ENCODE measurements at places on chromosomes 2 and 18.
A peak's percentile ranks its signal among the peaks of the same experiment; 100 is the strongest.

DNA sequence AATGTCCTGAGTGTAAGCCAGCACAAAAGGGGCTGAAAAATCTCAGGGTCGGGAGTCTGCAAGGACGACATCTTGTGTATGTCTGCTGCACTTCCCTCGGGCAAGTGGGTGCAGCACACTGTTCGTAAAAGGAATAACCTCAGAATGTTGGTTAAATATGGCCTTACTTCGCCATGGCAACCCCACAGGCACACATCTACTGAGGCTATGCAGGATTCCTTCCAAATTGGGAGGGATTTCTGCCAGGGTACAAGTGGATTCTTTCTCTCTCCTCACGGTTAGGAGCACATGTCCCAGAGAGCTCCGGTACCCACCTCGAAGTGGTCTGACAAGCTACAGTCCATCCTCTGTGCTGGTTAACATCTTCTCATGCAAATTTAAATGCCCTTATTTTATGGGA is 277.7 kb upstream of the PXDN start:
- no peak for DNase-seq
- peaks cover 11% of the 10 kb centered on the region for H3K27me3 ChIP-seq
- no peaks in the 10 kb centered on the region for H3K4me1 ChIP-seq
- H3K36me3 ChIP-seq: no peaks in the 10 kb centered on the region
- H3K27ac ChIP-seq: no peak overlapping the region

- DNase-seq: no peak
- peaks cover 16% of the 10 kb centered on the region for H3K36me3 ChIP-seq
- peak overlapping the region; percentile 21 for H3K4me3 ChIP-seq
- H3K27me3 ChIP-seq: no peaks in the 10 kb centered on the region
Observed at GRCh38 chr2:181467966-181468707, 11.0 kb downstream of the ITGA4 start.

DNA sequence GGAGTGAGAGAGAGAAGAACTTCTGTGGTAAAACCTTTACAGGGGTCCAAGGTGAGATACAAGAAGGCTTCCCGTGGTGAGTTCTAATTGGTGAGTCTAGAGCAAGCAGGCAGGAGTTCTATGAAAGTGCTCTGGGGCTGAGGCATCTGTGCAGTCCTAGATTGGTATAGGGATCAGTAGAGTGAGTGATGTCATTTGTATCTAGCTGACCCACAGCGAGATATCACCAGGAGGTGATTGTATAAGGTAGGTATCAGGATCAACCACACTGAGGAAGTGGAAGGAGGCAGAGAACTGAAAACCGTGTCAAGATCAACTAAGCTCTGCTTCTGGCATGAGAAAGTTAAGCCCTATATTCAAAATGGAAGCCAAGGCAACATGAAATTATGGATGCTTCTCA is 1648.9 kb upstream of the TMEFF2 start:
- H3K27ac ChIP-seq: no peak overlapping the region
- no peaks in the 10 kb centered on the region for H3K4me1 ChIP-seq
- H3K27me3 ChIP-seq: no peaks in the 10 kb centered on the region
- DNase-seq: no peak

DNA sequence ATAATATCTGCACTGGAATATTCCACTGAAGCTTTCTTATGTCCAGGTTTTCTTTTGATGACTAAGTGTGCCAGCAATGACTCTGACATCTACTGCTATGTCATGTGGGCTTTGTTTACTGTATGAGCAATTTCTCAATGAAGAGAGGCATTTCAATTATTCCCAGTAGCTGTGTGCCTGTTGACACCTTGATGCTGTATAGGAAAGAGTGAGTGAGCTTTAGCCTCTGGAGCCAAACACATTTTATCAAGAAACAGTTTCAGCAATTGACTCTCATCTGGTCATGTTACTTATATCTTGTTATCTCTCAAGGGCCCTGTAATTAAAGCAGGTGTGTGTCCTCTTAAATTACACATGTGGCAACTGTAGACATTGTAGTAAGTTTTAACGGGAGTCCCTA is 493.2 kb upstream of the FANCL start:
- no peaks in the 10 kb centered on the region for H3K36me3 ChIP-seq
- no peak overlapping the region for H3K4me3 ChIP-seq
- no peaks in the 10 kb centered on the region for H3K4me1 ChIP-seq
- no peaks in the 10 kb centered on the region for H3K27me3 ChIP-seq
- DNase-seq: no peak

GRCh38 chr2:234548695-234549420 is 52.0 kb upstream of the ARL4C start:
- DNase-seq: no peak
- no peak overlapping the region for H3K4me3 ChIP-seq
- peaks cover 16% of the 10 kb centered on the region for H3K4me1 ChIP-seq

- H3K27ac ChIP-seq: no peak overlapping the region
- H3K36me3 ChIP-seq: peaks cover 3% of the 10 kb centered on the region
- no peak overlapping the region for H3K4me3 ChIP-seq
- peaks cover 4% of the 10 kb centered on the region for H3K27me3 ChIP-seq
- H3K4me1 ChIP-seq: peaks cover 2% of the 10 kb centered on the region
Observed at GRCh38 chr2:25036221-25036559, 5.7 kb upstream of the EFR3B start.

DNA sequence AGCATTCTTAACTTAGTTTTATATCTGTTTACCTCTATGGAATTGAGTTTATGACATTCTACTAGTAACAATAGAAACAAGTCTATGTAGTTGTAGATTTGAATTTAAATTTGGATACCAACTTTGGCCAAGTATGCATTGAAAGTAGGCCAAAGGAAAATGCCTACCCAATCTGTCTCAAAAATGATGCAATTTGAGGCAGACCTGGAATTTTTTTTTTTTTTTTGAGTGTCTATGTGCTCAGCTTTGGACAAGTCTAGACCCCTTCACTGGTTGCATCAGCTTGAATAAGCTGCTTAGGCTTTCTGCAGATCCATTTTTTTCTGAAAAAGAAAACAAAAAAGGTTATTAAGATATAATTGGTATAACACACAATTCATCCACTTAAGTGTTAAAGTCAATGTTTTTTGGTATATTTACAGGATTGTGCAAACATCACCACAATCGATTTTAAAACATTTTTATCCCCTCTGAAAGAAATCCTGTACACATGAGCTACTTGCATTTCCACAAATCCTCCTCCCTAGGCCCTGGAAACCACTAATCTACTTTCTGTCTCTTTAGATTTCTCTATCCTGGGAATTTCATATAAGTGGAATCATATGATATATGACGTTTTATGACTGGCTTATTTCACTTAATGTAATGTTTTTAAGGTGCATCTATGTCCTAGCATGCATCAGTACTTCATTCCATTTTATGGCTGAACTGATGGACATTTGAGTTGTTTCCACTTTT is 185.1 kb upstream of the CCDC68 start:
- no peak for DNase-seq
- no peaks in the 10 kb centered on the region for H3K4me1 ChIP-seq

DNA sequence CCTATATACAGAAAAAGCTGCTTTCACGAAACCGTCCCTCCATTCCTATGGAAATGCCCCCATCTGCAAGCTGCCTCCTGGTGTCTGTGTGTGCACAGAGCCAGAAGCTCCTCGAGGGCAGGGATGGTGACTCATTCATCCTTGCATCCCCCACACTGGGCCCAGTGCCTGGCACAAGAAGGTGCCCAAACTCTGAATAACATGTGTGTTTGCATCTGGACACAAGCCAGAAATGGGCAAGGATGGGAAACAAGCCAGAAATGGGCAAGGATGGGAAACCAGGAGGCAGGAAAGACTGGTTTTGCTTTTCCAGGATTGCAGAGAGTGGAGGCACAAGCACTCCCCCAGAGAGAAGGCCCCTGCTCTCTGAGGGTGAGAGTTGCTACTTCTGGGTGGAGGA is 313.9 kb downstream of the CELF4 start:
- peaks cover 58% of the 10 kb centered on the region for H3K27me3 ChIP-seq
- no peak overlapping the region for H3K4me3 ChIP-seq
- DNase-seq: no peak
- peaks cover 6% of the 10 kb centered on the region for H3K4me1 ChIP-seq

GRCh38 chr2:23507267-23508065 is 122.5 kb downstream of the KLHL29 start:
- no peaks in the 10 kb centered on the region for H3K4me1 ChIP-seq
- H3K27ac ChIP-seq: no peak overlapping the region

GRCh38 chr2:55869637-55870325 is 53.8 kb downstream of the EFEMP1 start:
- no peak overlapping the region for H3K4me3 ChIP-seq
- DNase-seq: no peak
- no peak overlapping the region for H3K27ac ChIP-seq
- no peaks in the 10 kb centered on the region for H3K4me1 ChIP-seq
- H3K27me3 ChIP-seq: no peaks in the 10 kb centered on the region

DNA sequence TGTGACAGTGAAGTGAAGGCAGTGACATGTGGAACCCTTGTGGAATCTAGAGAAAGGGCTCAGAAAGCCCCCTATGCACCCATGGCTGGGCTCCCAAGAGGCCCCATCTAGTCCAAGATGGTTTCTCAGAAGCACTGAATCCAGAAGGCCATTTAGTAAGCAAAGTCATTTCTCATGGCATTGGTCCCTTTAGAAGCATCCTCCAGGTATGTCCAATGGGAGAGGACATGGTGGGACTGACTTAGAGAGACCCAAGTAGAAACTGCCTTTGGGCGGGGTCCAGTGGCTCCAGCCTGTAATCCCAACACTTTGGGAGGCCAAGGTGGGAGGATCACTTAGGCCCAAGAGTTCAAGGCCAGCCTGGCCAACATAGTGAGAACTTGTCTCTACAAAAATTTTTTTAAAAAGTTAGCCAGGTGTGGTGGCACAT is 72.5 kb upstream of the RMDN2 start:
- H3K27me3 ChIP-seq: no peaks in the 10 kb centered on the region
- no peak overlapping the region for H3K4me3 ChIP-seq
- DNase-seq: no peak
- H3K4me1 ChIP-seq: peaks cover 18% of the 10 kb centered on the region
- no peaks in the 10 kb centered on the region for H3K36me3 ChIP-seq
- H3K27ac ChIP-seq: peak overlapping the region; percentile 94

DNA sequence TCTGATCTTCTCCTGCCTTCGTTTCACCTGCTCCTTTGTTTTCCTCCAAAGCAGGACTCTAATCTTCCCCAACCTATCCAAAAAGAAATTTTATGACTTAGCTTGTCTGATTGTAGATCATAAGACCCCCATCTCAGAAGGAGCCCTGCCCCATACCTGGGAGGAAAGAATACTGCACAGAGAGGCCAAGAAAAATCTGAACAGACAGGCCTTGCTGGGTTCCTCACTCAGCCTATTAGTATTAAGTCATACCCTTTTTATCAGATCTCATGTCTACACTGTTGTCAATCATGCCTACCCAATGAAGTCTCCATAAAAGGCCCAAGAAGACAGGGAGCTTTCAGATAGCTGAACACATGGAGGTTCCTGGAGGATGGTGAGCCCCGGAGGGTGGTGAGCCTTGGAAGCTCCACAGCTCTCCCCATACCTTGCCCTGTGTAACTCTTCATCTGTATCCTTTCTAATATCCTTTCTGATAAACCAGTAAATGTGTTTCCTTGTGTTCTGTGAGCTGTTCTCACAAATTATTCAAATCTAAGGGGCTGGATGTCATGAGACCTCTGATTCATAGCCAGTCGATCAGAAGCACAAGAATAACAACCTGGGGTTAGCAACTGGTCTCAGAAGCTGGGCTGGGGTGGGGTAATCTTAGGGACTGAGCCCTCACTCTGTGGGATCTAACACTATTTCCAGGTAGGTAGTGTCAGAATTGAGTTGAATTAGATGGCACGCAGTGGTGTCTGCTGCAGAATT is 108.8 kb downstream of the SPOPL start:
- H3K36me3 ChIP-seq: no peaks in the 10 kb centered on the region
- H3K4me1 ChIP-seq: peaks cover 2% of the 10 kb centered on the region
- DNase-seq: no peak
- H3K4me3 ChIP-seq: no peak overlapping the region

GRCh38 chr2:85504778-85505261 is 34.1 kb upstream of the MAT2A start:
- DNase-seq: no peak
- H3K36me3 ChIP-seq: peaks cover 1% of the 10 kb centered on the region
- H3K27me3 ChIP-seq: no peaks in the 10 kb centered on the region

DNA sequence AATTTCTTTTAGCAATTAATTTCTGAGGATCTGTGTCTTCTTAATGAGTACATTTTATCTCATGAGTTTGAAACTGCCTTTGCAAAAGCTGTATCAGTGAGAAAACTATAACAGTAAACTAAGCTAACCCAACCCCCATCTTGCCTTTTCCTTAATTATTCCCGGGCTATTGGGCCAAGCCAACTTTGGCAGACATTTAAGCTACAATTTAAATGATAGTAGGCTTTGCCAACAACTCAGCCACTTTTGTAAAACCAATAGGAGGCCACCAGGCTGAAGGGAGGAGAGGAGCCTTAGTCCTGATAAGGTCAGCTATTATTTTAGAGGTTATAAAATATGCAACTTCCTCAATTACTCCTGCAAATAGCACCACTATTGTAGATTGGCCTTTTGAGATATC is 218.0 kb upstream of the KCNJ3 start:
- no peaks in the 10 kb centered on the region for H3K4me1 ChIP-seq
- H3K27me3 ChIP-seq: no peaks in the 10 kb centered on the region
- DNase-seq: no peak
- H3K4me3 ChIP-seq: no peak overlapping the region
- H3K27ac ChIP-seq: no peak overlapping the region

DNA sequence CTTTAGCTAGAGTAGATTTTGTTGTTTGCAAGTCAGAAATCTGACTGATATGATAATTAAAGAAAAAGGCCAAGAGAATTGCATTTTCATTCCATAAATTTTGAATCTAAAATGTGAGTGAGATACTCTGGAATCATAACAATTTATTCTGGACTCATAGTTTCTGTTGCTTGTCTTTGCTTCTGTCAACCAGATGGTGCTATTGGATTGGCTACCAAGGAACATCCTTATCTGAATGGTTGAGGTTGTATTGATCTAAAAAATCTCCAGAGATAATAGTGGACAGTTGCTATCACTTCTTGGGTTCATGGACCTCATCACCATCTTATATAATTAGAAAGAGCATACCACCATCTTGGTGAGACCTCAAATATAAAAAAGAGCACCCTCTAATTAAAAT is 34.0 kb upstream of the CPS1 start:
- H3K27ac ChIP-seq: no peak overlapping the region
- H3K4me3 ChIP-seq: no peak overlapping the region
- H3K36me3 ChIP-seq: peaks cover 3% of the 10 kb centered on the region
- peaks cover 2% of the 10 kb centered on the region for H3K4me1 ChIP-seq
- H3K27me3 ChIP-seq: peaks cover 5% of the 10 kb centered on the region

DNA sequence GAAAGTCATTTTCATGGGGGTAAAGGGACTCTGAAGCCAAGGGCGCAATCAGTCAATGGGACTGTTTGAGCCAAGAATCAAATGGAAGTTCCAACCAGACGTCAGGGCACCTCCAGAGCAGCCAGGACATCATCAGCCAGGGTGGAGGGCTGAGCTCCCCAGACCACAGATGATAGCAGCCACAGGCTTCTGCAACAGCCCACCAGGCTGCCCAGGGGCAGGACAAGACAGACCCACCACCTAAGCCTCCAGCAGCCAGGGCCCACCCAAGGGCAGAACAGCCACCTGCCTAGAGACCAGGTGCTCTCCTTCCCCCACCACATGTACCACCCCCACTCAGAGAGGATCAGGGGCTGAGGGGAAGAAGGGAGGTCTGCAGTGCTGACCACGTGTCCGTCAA is 53.8 kb upstream of the SLC66A3 start:
- peak overlapping the region; percentile 15 for H3K4me3 ChIP-seq
- DNase-seq: no peak
- peaks cover 22% of the 10 kb centered on the region for H3K4me1 ChIP-seq
- H3K36me3 ChIP-seq: no peaks in the 10 kb centered on the region
- no peaks in the 10 kb centered on the region for H3K27me3 ChIP-seq
- no peak overlapping the region for H3K27ac ChIP-seq

Data from T-helper 17 cell (primary cell).